ENCODE measurements at places on chromosomes 11 and 22. TPM values are rescaled to one million over a fixed set of nuclear protein-coding genes. Genes with fewer than 3 reads are reported as not detected.

DNA sequence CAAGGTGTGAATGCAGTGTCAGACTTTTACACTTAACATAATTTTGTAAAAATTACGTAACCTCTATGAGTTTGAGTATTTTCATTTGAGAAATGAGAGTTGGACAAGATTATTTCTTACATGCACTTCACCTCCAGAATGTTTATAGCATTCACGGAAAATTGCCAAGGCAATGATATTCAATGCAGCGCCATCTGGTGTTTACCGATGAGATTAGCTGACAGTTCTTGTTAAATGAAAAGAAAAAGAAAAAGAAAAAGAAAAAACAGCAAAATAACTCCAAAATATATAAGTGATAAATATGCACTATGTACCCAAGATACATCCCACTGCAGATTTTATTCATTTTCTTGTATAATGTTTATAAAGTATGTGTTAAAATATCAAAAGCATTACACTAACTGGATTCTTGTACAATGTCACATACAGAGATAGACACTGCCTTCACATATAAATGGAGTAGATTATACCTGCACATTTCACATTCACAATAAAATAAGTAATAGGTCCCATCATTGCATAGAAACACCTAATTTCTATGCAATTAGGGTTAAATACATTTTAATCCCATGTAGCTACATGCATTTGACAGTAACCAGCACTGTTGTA, 976.3 kb upstream of the FAT3 start:
- DNase-seq, result no peak

- no peak for DNase-seq
Measured at GRCh38 chr11:130179396-130180306, 20.1 kb downstream of the ST14 start.

DNA sequence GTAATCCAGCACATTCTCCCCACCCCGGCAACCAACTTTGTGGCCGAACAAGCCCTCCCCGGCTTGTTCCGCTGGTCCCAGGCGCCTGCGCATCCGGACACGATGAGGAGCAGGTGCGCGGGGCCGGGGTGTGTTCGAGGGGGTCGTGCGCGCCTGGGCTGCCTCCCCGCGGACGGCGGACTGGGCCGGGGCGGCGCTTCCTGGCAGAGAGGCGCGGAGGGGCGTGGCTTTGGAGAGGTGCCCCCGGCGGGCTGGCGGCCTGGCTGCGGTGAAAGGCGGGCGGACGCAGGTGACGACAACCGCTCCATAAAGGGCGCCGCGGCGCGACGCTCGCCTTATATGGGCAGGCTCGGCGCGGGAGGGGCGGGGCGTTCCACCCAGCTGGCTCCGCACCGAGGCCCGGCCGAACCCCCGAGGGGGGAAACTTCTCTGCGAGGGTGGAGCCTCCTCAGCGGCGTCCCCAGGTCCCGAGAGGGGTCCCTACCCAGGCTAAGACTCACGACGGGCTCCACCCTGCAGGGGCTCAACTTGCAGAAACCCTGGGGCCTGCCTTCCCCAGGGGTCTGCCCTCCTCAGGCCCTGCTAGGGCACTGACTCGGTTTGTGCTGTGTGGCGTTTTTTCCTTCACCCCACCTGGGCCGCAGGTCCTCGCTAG, 26.4 kb downstream of the TXN2 start:
- DNase-seq, result peak; percentile 78

GRCh38 chr11:130606178-130606577, 157.7 kb downstream of the ADAMTS15 start:
- DNase-seq, result no peak

GRCh38 chr11:15985127-15985859, 371.1 kb downstream of the SOX6 start:
- DNase-seq, result no peak

DNA sequence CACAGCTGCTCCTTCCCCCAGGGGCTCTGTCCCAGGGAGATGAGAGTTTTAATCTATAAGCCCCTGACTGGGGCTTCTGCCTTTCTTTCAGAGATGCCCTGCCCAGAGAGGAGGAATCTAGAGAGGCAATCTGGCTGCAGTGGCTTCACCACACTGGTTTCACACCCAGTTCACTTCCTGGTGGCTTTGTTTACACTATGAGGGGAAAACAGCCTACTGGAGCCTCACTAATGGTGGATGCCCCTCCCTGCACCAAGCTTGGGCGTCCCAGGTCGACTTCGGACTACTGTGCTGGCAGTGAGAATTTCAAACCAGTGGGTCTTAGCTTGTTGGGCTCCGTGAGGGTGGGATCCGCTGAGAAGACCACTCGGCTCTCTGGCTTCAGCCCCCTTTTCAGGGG, 21.5 kb upstream of the MMP1 start:
- DNase-seq, result no peak

- DNase-seq, result no peak
Measured at GRCh38 chr11:21421711-21422329, 752.4 kb downstream of the NELL1 start.

DNA sequence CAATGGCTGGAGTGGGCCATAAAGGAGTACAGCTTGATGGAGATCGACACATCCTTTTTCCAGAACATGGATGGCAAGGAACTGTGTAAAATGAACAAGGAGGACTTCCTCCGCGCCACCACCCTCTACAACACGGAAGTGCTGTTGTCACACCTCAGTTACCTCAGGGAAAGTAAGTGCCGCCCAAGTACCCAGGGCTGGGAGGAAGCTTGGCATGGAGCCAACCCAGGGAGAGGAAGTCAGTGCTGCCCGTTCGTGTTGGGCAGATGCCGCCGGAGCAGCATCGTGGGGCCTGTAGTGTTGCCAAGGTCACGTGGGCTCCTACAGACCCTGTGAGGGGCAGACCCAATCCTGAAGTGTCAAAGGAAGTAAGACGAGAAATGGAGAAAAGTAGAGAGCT, 78.9 kb downstream of the FLI1 start:
- DNase-seq, result no peak

- no peak for DNase-seq
Measured at GRCh38 chr11:19711911-19712280, 741 bp upstream of the NAV2 start.

GRCh38 chr22:45008186-45008681, 1.6 kb downstream of the PHF21B start:
- DNase-seq, result no peak

DNA sequence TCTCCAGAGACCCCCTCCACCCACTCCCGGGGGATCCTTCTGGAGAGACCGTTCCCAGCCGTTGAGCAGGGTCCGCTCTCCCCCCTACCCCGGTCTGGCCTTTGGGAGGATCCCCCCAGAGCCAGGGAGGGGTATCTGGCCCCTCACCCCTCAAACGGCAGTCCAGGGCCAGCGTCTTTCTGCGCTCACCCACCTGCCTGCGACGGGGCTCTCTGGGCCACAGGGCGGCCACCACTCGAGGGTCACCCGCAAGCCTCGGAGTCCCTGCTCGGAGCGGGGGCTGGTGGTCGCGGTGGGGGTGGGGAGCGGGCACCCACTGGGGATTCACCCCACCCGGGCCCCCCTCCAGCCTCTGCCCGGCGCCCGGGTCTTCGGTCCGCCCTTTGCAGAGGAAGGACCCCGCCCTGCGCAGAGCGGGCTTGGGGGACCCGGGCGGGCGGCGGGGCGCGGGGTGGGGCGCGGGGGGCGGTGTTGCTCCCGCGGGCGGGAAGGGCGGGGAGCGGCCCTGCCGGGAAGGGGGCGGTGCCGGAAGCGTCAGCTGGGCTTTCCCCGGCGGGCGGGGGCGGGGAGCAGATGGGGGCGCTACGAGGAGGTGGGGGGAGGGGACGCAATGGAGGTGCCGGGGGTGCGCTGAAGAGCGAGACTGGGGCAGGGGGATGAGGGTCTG, 16.6 kb downstream of the CRELD2 start:
- no peak for DNase-seq

- DNase-seq, result no peak
Measured at GRCh38 chr11:12749442-12749841, 75.2 kb downstream of the TEAD1 start.

- DNase-seq, result no peak
Measured at GRCh38 chr11:58762284-58763119, 30.8 kb upstream of the GLYAT start.

DNA sequence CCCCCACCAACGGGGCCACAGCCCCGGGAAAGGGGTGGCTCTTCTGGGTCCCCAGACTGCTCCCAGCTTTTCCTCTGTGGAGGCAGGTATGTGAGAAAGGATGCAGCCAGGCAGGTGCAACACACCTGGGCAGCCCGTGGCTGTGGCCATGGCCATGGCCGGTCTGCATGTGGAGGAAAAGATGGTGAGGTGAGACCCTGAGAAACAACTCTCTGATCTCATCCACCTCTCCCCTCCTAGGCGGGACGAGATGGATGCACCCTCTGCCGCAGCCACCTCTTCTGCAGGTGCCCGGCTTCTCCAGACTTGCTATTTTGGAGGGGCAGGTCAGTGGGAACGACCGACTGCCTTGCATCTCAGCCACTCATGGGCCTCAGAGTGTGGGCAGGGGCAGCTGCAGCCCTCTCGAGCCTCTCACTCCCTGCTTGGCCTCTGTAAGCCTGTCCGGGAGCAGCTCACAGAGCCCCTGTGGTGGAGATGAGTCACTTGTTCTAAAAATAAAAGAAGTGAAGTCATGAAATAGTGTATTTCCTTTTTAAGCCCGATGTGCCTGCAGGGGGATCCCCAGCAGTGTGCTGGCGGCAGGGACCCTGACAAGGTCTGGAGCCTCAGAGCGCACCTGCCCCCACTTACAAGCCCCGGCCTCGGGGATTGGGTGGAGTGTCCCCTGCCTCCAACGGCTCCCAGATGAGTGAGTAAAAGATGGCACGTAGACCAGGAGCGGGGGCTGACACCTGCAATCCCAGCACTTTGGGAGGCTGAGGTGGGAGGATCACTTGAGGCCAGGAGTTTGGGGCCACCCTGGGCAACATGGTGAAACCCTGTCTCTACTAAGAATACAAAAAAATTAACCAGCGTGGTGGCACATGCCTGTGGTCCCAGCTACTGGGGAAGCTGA, 10.7 kb downstream of the SMIM38 start:
- DNase-seq, result peak; percentile 77

DNA sequence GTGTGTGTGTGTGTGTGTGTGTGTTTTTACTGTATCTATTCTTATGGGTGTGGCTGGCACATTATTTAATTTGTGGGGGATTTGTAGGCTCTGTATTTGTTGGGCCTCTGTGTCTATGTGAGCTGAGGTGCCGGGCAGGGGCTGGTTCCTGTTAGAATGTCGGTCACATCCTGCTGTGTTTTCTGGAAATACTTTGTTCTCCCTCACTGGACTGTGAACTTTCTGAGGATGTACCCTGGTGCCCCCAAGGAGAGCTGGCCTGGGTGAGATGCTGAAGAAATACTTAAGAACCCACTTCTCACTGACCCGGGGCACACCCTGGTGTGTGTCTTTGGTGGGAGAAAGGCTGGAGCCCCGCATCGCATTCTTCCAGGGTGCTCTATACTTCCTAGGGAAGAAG, 28.6 kb downstream of the KIAA1671 start:
- DNase-seq, result no peak

GRCh38 chr11:105589346-105589745, 20.5 kb upstream of the GRIA4 start:
- DNase-seq, result no peak

- DNase-seq, result no peak
Measured at GRCh38 chr11:121249039-121249663, 43.4 kb upstream of the SC5D start.

- no peak for DNase-seq
Measured at GRCh38 chr11:59766542-59767224, 11.5 kb downstream of the STX3 start.

GRCh38 chr11:56885177-56885576, 103.5 kb upstream of the OR5AK2 start:
- DNase-seq, result no peak

DNA sequence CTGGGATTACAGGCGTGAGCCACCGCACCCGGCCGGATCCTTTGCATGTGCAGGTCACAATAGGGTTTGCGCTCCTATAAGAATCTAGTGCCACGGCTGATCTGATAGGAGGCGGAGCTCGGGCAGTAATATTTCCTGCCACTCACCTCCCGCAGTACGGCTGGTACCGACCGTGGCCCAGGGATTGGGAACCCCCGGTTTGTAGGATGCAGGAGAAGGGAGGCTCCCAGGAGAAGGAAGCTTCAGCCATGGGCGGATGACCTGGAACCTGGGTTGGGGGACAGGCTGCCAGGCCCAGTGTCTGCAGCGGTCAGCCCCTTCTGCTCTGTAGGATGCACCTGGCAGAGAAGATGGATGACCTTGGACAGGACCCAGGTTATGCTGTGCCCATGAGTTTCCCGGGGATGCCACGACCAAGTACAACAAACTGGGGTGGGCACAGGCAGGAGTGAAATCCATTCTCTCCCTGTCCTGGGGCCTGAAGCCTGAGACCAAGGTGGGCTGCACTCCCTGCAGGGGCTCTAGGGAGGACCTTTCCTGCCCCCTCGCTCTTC, 818.9 kb downstream of the BRD1 start:
- no peak for DNase-seq

DNA sequence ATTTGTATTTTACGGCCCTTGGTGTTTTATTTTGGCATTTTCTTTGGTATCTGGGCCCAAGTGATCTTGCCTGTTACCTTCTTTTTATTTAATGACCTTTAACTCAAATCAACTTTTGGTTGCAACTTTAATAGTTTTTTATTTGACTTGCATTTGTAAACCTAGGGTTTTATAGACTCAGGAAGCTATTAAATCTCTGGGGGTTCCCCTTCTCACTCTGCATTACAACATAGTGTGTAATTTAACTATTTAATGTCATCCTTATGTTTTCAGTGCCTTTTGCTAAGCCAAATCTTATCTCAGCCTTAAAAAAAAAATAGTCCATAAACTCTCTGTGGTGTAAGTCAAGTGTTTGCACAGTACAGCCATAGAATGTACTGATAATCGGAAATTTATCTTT, 3.4 kb downstream of the FJX1 start:
- DNase-seq, result no peak

DNA sequence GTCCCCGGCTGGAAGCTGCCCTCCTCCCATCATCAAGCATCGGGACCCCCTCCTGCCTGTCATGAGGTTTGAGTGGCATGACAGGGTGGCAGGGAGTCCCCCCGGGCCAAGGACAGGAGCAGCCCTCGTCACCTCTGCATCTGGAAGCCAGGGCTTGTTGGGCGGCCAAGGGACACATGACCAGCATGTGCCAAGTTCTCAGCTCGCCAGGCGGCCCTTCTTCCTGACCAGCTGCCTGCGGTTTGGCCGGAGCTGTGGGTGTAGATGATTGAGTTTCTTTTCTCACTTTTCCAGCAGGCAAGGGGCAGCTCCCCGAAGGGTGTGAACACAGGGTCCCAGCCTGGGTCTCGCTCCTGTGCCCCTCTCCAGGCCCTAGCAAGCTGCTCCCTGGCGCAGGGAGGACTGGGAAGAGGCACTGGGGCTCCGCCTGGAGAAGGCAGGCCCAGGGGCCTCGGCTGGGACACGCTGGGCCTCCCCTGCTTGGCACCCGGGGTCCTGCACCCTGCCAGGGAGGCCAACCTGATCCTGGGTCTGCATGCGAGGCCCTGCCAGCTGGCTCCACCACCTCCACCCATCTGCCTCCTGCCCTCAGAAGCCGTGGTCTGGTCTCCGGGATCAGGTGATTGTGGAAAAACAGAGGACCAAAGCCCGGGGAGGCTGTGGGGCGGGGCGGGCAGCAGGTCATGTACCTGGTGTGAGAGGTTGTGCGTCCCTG, 13.4 kb downstream of the ARHGAP8 start:
- DNase-seq, result no peak

GRCh38 chr11:125223901-125224361, 59.4 kb downstream of the PKNOX2 start:
- no peak for DNase-seq

Gene DGAT2
- total RNA-seq, result 26.2 TPM

Gene MS4A15
- not detected for total RNA-seq

Gene GGTLC3
- not detected for total RNA-seq

Gene DAGLA
- 5.3 TPM for total RNA-seq

Gene ELF5
- not detected for total RNA-seq

Gene NAALAD2
- not detected for total RNA-seq

Gene RIC3
- total RNA-seq, result 5.3 TPM

Gene LRRC55
- total RNA-seq, result not detected

Gene FAM111B
- not detected for total RNA-seq

Gene PNPLA5
- not detected for total RNA-seq

Gene B3GAT1
- 0.32 TPM for total RNA-seq
